ENCODE measurements at places on chromosomes 7 and 10.

GRCh38 chr7:105246256-105246655, 142.5 kb downstream of the SRPK2 start:
- no peak for DNase-seq

DNA sequence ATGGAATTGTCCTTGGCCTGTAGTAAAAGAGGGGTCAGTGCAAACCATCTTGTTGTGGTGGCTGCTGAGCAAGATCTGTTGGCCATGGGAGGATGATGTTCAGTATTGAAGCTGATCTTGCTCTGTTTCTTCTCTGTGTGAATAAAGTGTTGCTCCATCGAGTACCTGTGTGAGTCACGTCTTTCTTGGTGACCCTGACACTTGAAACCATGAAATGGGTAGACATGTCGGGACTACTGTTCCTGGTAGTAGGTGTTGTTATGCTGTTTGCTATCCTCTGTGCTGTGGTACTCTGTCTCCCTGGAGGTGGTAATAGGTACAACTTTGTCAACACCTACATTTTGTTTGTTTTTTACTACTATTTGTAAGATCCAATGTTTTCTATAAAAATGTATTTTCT, 330.6 kb downstream of the MDFIC start:
- DNase-seq, result no peak

- no peak for DNase-seq
These were observed 515.7 kb downstream of the RPS24 start for GRCh38 chr10:78549140-78549935.

DNA sequence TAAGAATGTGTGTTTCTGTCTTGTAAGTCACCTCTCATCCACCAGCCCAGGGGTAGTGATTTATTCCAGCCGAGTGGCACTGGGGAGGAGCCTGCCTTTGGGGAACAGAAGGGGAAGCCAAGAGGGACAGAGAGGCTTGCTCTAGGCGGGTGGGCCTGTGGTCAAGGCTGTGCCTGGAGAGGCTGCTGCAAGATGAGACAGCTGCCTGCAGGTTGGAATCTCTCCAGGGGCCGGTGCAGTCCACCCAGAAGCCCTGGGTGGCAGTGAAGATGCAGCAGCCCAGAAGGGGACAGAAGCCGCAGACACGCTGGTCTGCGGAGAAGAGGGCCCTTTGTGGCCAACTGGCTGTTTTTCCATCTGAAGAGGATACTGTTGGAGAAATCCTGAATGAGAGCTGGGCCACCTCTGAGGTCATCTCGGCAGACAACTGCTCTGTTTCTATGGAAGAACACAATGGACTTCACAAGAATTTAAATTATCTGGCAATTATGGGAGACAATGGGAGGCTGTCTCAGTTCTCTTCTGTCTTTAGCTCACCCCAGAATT, 175.7 kb downstream of the GFRA1 start:
- DNase-seq, result no peak

- no peak for DNase-seq
These were observed 17.3 kb upstream of the SAMD9L start for GRCh38 chr7:93165447-93165846.

- no peak for DNase-seq
These were observed 67.8 kb downstream of the NAMPT start for GRCh38 chr7:106216923-106217542.

GRCh38 chr7:143351060-143351459, 11.5 kb downstream of the FAM131B start:
- no peak for DNase-seq

- DNase-seq, result no peak
These were observed 2.1 kb upstream of the ZKSCAN1 start for GRCh38 chr7:100013328-100013676.

DNA sequence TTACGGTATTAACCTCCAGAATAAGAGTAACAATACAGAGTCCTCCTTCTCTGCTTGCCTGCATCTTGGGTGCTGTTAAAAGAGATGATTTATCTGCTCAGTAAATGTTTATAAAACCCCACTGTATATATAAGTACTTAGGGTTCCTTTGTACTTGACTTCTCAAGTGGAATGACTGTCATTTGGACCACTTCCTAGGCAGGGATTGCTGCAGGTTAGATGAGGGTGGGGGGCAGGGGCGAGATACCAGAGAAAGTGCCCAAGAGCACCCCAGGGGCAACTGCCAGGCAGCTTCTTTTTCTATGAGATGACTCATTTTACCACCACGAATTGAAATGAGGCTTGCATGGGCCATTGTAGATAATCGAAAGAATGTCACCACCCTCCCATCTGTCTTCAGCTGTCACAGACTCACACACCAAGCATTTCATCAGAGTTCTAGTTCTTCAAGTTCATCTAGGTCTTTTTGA, 421.9 kb upstream of the GALNT17 start:
- DNase-seq, result no peak

GRCh38 chr10:1605121-1605520, 132.2 kb downstream of the ADARB2 start:
- no peak for DNase-seq

- no peak for DNase-seq
These were observed 27.7 kb downstream of the MGMT start for GRCh38 chr10:129494740-129495139.

- no peak for DNase-seq
These were observed 715 bp upstream of the PANK1 start for GRCh38 chr10:89645742-89646172.

DNA sequence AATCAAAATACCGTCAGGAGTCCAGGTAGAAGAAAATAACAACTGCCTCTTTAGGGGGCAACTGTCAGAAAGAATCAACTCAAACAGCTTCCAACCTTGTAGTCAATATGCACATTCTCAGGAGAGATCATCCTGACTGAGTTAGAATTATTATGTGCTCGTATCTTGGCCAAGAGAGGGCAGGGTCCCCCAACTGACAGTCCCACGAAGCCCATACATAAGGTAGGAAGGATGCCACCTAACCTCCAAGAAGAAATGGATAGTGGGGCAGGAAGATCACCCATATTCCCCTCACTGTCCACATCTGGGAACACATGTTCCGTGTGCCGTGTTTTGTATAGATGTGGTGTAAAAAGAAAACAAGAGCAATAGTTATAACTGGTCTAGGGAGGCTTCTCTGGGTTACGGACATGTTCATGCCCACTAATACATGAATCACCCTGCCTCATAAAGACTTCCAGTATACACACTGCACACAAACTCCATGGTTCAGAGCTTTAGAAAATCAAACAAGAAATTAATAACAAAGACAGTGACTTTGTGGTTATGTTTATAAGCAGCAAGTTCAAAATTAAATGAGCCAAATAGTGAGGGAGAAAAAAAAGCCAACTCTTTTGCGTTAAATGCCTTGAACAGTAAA, 295.6 kb downstream of the FGFR2 start:
- no peak for DNase-seq

DNA sequence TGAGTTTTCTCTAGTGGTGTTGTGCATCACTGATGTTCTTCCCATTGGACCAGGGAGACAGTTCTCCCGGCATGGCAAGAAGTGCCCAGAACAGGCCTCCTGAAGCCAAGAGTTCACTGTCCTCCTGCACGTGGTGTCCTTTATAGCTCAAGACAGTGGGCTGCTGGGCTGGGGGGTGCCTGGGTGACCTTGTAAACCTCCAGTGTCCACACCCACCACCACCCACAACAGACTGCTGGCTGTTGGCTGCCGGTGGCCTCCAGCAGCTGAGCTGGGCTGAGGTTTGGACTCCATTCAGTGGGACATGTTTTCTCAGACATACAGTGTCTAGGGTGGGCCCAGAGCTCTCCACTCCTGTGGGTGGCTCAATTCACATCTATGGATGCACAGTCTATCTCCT, 42.2 kb downstream of the HK1 start:
- no peak for DNase-seq

- DNase-seq, result no peak
These were observed 335.1 kb downstream of the XPNPEP1 start for GRCh38 chr10:109588259-109588658.

GRCh38 chr10:52409195-52409594, 95.1 kb downstream of the DKK1 start:
- no peak for DNase-seq

GRCh38 chr7:149621776-149622175, 124.2 kb upstream of the ZNF746 start:
- no peak for DNase-seq

GRCh38 chr10:7541137-7542087, 125.4 kb downstream of the ITIH5 start:
- DNase-seq, result no peak

DNA sequence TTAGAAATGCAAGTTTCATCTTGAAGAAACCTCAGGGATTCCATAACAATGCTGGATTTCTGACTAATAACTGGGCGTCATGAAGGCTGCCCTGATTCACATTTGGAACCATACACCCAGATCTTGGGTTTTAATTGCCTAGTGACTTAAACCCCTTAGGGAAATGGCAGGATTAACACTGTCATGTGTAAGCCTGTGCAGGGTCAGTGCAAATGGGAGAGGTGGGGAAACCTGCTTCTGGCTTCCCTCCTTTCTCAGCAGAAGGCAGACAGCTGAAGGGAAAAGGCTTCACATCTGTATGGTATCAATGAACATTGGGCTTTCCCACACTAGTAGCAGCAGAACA, 364.2 kb downstream of the ANKRD30A start:
- DNase-seq, result no peak

DNA sequence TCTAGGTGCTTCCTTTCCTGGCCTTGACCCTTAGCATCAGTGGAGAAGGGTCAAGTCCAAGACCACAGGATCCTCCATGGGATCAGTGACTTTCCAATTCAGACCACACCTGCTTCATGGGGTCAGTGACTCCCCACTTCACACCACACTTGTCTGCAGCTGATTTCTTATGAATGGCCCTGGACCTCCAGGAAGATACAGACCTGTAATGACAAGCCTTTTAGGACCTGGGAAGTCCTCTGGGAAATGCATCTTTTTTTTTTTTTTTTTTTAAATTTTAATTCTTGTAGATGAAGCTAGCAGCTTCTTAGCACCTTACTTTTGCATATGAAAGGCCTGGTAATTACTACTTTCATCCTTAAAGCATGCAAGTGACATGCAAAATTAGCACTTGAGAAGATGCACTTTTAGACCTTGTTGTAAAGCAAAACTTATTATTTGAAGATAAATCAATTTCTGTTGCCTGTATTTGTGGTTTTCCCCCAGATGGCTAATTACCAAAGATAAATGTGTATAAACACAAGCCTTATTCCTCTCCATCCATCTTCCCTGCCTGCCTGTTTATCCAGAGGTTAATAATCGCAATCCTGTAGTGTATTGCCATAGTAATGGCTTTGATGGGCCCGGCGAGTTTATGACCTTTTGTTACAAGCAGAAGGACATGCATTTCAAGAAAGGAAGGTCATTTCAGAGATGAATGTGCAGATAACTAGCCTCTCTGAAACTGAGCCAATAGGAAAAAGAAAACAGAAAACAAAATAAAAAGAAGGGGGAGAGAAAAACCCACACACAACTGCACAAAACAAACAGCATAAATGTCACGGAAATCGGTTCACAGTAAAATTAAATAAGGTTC, 1018.7 kb downstream of the TYW1 start:
- no peak for DNase-seq

- no peak for DNase-seq
These were observed 45.3 kb downstream of the RASGEF1A start for GRCh38 chr10:43221419-43222209.

GRCh38 chr10:27223964-27224363, 16.6 kb downstream of the ACBD5 start:
- no peak for DNase-seq

GRCh38 chr7:99786726-99787335, 2.8 kb upstream of the CYP3A4 start:
- DNase-seq, result no peak

GRCh38 chr10:94361171-94361794, 1.5 kb downstream of the NOC3L start:
- DNase-seq, result no peak

DNA sequence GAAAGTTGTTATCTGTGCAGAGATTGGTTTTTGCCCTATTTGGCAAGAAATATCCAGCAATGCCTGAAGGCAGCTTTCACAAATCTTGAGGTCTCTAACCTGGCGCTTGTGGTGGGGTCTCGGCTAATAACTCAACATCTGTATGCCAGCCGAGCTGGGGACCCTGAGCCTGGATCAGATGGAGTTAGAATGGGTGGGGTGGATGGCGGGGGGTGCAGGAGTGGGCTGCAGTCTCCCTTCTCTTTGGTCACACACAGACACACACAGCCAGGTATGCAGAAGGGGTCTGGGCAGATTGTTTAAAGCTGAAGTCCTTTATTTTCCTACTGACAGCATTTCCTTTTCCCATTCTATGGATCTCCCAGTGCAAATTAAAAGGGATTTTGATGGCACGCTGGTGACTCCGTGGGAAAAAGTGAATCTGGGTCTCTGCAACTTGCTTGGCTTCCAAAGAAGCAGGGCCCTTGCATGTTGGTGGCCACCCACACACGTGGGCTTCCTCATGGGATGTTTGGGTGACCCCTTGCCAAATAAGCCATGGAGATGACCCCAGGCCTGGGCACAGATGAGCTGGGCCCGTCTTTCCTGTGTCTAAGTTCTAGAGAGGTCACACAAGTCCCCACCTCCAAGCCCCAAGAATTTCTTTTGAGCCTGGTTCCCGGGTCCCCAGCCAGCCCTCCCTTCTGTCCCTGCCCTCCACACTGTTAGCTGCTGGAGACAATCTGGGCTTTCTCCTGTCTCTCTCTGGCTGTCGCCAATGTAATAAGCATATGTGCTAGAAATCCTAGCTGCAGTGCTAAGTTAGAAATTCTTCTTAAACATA, 39.9 kb upstream of the EMX2 start:
- no peak for DNase-seq

GRCh38 chr7:105387508-105388355, 989 bp downstream of the SRPK2 start:
- DNase-seq, result peak; percentile 17

GRCh38 chr10:45224219-45224841, 91.1 kb downstream of the OR13A1 start:
- no peak for DNase-seq

DNA sequence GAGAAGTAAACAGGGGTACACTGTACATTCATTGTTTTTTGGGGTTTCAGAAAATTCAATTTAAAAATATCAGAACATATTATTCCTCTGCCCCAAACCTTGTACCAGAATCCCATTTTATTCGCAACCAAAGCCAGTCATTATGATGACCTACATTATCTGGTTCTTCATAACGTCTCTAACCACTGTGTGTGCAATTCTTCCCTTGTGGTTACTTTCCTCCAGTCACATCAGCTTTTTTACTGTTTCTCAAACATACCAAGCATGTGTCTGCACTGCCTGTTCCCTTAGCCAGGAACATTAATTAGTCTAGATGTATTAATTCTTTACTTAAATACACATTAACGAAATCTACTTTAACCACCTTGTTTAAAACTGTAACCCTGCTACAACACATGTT, 64.8 kb downstream of the THSD7A start:
- DNase-seq, result no peak

DNA sequence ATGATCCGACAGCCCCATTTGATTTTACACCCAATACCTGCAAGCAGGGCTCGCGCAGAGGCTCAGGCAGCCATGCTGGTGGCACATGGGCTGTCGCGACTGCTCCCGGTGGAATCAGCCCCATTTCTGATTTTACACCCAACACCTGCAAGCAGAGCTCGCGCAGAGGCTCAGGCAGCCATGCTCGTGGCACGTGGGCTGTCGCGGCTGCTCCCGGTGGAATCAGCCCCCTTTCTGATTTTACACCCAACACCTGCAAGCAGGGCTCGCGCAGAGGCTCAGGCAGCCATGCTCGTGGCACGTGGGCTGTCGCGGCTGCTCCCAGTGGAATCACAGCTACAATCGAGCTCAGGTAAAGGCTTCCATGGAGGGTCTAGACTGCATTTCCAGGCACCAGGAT, 244.1 kb downstream of the PTPRN2 start:
- no peak for DNase-seq

All from stimulated activated CD8-positive, alpha-beta memory T cell treated with anti-CD3 and anti-CD28 coated beads, Interleukin-4, amount 100 ng/mL, for 1 hour (primary cell).